ENCODE measurements at places on chromosomes 5 and 9.

DNA sequence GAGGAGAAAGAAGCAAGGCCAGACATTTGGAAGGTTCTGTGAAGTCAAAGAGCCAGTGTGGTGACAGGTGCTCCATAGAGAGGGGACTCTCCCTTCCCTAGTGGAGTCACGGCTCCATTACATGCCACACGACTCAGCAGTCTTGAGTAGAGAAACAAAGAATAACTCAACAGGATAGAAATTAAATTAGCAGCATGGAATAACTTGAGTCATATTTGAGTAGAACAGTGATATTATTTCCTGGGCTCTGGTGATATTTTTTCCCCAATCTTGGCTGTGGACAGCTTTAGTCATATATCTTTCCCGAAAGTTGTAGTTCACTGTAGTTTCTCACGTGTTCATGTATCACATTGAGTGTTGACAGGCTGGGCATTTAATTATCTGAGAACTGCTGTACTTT, 149.7 kb upstream of the EFNA5 start:
- DNase-seq: no peak

GRCh38 chr9:114287001-114287762, 35.7 kb upstream of the ORM1 start:
- DNase-seq: no peak

DNA sequence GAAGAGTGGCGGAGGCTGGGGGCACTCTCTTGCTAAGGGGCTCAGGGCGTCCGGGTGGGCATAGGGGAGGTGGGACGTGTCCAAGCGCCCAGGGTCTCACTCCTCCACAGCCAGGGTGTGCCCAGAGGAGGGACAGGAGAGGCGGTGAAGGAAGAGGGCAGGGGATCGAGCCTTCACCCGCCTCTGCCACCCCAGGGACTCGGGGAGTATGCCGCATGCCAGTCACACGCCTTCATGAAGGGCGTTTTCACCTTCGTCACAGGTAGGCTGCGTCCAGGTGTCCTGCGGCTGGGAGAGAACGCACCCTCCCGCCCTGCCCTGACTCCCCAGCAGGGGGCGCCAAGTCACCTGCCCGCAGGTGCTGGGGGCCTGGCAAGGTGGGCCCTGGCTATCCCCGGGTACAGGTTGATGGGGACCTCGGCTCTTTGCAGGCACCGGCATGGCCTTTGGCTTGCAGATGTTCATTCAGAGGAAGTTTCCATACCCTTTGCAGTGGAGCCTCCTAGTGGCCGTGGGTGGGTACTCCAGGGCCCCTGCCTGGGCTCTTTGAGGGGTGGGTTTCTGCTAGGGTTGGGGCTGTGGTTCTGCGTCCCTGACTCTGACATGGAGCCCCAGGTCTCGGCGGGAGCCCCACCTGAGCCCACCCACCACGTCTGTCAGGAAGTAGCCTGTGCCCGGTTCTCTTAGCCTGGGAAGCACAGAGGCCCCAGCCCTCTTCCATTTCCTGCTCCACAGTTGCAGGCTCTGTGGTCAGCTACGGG, 552 bp downstream of the TMEM141 start:
- no peak for DNase-seq

GRCh38 chr5:139692679-139693308, 44.6 kb downstream of the CXXC5 start:
- DNase-seq: no peak

DNA sequence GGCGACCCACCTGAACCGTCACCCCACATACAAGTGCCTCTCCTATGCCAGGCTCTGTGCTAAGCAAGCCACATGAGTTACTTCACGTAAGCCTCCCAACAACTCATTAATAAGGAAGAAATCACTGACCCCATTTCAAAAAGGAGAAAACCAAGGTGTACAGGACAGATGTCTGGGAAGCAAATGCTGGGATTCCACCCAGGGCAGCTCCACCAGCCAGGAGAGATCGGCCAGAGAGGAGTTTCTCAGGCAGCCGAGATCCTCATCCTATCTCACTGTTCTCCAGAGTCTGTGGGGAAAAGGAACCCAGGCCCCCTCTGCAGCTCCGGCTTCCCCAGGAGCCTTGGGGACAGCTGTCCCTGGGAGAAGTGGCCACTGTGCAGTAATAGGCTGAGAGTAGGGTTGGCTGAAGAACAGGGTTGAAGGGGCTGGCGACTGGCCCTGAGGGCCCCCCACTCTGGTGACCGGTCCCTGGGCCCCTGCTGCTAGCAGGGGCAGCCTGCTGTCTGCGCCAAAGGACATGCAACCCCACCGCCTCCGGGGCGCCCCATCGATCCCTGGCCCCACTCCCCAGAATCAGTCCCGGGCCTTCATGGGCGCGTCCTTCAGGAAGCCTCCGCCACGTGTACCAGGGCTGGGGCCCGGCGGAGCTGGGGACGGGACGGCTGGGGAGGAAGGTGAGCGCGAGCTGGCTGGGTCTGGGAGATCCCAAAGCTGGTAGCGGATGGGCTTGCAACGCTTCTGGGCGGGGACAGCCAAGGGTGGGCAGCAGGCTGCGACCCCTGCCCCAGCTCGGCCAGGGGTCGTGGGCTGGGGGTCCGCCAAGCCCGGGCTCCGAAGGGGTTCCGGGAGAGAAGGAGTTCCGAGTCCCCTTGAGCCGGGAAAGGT, 44.1 kb upstream of the STXBP1 start:
- no peak for DNase-seq

DNA sequence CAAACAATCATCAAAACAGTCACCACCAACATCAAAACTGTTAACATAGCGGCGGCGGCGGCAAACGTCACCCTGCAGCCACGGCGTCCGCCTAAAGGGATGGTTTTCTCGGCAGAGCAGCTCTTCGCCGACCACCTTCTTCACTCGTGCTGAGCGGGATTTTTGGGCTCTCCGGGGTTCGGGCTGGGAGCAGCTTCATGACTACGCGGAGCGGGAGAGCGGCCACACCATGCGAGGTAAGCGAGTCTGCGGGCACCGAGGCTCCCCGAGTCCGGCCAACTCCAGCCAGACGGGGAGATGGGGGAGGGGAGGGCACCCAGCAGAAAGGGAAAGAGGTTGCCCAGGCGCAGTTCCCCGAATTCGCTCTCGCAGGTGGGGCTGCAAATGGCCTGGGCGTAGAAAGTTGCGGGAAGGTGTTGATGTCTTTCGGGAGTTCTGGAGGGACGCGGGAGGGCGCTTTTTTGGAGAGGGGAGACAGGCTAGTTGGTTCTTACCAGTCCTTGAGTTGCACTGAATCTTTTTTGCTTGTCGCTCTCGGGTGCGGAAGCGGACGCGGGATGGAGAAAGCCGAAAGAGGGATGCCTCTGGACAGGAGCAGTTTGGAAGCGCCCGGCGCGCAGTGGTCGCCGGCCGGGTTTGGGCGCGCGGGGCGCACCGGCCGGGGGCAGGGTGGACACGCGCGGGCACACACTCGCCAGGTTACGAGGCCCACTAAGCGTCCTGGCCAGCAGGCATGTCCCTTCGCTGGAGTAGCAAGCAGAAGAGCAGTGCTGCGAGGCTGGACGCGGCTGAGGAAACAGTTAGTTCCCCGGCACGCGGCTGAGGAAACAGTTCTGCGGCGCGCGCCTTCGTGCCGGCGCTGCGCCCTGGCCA, 849 bp downstream of the RORB start:
- DNase-seq: no peak

- no peak for DNase-seq
Observed at GRCh38 chr5:30667293-30667692, 526.2 kb upstream of the CDH6 start.

GRCh38 chr5:10201223-10201868, 48.3 kb downstream of the ATPSCKMT start:
- DNase-seq: no peak

DNA sequence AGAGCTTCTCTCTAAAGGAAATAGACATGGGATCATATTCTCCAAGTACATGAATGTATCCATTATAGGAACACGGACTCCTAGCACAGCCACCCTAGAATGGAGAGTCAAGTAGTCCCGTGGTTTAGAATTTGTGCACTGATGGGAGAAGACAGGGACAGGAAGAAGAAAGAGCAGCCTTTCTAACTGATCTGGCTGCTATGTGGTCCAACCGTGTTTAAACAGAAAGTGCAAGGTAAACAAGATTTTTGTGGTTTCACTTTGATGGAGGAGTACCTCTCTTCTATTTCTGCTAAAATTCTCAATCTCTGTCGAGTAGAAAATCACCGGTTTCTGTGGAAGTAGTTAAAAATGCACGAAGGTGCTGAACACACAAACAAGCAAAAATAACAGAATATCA, 171.3 kb downstream of the ST8SIA4 start:
- DNase-seq: no peak

GRCh38 chr5:149735066-149735465, 5.0 kb downstream of the PPARGC1B start:
- no peak for DNase-seq

GRCh38 chr5:85670417-85670816, 947.3 kb upstream of the COX7C start:
- DNase-seq: no peak

- DNase-seq: no peak
Observed at GRCh38 chr9:16410601-16411280, 459.7 kb downstream of the BNC2 start.

- no peak for DNase-seq
Observed at GRCh38 chr5:42059291-42059690, 134.2 kb downstream of the FBXO4 start.

DNA sequence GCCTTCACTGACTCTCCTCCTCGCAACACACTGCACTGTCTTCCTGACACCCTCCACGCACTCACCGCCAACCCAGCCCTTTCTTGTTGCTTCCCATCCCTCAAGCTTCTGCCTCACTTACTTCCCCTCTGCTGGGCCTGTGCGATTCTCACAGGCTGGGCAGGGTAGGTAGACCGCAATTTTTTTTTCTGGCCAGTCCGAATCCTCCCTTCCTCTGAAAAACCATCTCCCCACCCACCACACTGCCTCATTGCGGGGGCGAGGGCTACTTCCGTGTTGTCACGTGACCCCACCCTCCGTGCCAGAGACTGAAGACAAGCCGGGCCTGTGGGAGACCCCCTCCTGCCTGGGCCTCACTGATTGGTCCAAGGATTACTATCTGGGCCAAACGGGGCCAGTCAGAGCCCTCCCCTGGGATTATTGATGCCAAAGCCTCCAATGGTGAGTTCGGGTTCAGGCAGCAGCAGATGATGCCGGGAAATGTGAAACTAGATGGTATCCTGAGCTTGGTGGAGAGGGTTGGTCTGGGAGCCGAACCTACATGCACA, 73.1 kb downstream of the STK10 start:
- no peak for DNase-seq

- DNase-seq: no peak
Observed at GRCh38 chr9:4678679-4679267, 596 bp upstream of the CDC37L1 start.

DNA sequence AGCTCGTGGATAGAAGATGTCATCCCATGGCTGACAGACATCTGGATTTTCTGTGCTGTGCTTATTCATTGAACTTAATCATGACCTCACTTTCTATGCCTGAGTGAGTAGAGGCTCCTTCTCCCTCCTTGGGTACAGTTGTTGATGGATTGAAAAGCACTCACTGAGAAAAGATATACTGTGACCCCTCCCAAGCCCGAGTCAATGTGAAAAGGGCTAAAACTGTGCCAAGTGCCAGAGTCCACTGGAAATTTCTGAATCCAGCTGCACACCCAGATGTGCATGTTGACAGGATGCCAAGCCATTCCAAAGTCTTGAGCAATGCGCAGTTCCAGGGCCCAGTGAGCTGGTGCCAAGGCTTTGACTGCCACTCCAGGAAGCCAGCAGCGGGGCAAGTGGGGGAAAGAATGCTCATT, 473.0 kb downstream of the NTRK2 start:
- no peak for DNase-seq
